ENCODE measurements at places on chromosomes 1 and 21.

DNA sequence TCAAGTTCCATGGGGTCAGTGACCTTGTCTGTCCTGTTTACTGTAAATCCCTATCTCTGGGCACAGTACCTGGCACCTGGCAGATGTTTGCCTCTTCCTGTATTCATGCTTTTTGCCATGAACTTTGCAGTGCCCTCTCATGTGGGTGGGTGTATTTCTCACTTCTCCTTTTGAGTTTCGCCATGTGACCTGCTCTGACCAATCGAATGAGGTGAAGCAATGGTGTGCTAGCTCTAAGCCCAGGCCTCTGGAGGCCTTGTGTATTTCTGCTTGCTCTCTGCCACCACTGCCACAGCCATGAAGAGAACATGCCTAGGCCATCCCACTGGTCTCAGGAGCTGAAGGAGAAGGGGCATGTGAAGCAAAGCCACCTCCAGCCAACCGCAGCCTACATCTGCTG, 185.5 kb upstream of the ZC3H12A start:
- no peak for DNase-seq

- DNase-seq = no peak
Measured at GRCh38 chr1:42369471-42369870, 11.1 kb upstream of the RIMKLA start.

- peak; percentile 38 for DNase-seq
Measured at GRCh38 chr1:27391511-27392095, 819 bp upstream of the GPR3 start.

DNA sequence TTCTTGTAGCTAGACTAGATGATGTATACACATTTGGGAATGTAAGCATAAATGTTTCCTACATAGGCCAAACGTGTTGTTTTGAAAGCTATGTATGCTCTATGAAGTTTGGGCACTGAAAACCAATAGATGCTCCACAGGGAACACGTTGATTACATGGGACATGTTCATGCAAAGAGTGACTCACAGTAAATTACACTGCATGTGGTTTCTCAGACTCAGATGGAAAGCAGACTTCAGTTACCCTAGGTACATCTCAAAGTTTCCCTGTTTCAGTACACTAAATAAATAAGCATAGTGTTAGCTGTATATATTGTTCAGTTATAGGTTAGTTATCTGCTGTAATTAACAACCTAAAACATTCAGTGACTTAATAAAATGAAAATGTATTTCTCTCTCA, 301.9 kb upstream of the RUNX1 start:
- no peak for DNase-seq

GRCh38 chr1:193183019-193183627, 3.3 kb downstream of the B3GALT2 start:
- peak; percentile 84 for DNase-seq

DNA sequence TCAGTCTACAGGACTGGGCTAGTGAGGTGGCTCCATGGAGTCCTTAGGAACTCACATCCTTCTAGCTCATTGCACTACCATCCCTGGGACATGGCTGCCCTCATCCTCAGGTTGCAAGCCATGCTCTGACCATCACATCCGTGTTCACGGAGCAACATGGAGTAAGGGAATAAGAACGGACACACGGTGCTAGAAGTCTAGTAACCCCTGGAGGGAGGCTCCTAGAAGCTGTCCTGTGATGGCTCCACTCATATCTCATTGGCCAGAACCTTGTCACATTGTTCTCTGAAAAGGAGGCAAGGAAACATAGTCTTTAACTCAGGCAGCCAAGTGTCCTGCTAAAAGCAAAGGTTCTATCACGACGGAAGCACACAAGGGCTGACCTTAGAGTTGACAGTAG, 3.9 kb downstream of the MRAP start:
- DNase-seq = no peak

DNA sequence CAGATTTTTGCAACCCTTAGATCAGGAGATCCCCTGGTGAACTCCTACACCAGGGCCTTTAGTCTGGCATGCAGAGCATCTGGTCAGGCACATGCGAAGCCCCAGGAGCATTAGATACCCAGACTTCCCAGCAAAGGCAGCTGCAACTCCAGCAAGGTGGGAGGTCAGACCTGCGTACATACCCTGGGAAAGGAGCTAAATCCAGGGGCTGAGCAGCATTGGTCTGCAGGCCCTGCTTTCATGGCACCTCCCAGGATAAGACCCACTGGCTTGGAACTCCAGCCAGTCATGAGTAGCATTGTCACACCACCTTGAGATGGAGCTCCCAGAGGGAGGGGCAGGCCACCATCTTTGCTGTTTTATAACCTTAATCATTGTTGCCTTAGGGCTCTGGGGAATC, 92.3 kb downstream of the KCNT2 start:
- no peak for DNase-seq

GRCh38 chr1:85553416-85554335, 26.9 kb upstream of the CCN1 start:
- DNase-seq = no peak

GRCh38 chr1:118978914-118979701, 9.0 kb downstream of the TBX15 start:
- DNase-seq = no peak

- no peak for DNase-seq
Measured at GRCh38 chr1:70033266-70033873, 172.0 kb downstream of the LRRC40 start.

DNA sequence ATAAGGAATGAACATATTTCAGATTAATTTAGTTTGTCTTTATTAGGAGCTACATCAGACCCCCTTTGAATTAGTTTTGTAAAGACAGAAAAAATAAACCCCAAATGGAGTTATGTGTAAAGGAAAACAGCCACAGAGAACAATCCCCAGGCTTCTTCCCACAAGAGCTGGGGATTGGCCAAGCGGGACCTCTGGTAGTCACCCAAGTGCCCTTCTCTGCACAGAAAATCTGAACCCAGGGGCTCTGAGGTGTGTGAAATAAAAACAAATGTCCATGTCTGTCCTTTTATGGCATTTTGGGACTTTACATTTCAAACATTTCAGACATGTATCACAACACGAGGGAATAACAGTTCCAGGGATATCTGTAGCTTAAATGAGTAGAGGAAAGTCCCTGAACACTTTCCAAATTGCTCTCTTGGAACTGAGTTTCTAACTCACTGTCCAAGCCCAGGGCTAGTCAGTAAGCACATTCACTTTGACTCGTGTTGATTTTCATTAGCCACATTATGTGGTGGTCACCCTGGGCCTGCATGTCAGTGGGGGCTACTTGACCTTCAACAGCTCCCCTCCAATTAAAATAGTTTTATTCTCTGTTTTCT, 22.5 kb downstream of the DPT start:
- DNase-seq = no peak

DNA sequence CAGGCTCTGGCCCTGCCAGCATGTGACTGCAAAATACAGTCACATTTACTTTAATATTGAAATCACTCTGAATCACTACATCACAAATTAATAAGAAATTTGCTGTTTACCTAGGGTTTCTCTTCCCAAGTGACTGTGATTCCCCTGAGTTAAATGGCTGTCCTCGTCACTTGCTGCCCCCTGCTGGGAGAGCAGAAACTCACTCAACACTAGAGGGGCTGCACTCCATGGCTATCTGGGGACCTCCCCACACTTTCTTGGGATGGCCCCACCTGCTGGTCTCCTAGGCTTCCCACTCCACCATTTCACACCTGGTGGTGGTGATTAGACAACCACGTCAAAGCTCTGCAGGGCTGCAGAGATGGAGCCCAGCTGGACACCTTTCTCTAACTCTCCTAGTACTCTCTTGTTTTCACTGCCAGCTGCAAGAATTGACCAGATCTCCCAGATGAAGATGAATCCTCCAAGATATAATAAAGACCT, 63.4 kb downstream of the CD2 start:
- DNase-seq = no peak

- no peak for DNase-seq
Measured at GRCh38 chr21:45011426-45011825, 63.0 kb upstream of the ADARB1 start.

- no peak for DNase-seq
Measured at GRCh38 chr1:7430691-7431090, 340.4 kb upstream of the VAMP3 start.

- no peak for DNase-seq
Measured at GRCh38 chr1:100552922-100553321, 15.0 kb downstream of the GPR88 start.

- DNase-seq = no peak
Measured at GRCh38 chr1:222623458-222623857, 5.6 kb downstream of the MIA3 start.

GRCh38 chr21:15850645-15851044, 120.9 kb downstream of the USP25 start:
- no peak for DNase-seq

GRCh38 chr1:178684111-178684510, 40.9 kb upstream of the RALGPS2 start:
- no peak for DNase-seq

DNA sequence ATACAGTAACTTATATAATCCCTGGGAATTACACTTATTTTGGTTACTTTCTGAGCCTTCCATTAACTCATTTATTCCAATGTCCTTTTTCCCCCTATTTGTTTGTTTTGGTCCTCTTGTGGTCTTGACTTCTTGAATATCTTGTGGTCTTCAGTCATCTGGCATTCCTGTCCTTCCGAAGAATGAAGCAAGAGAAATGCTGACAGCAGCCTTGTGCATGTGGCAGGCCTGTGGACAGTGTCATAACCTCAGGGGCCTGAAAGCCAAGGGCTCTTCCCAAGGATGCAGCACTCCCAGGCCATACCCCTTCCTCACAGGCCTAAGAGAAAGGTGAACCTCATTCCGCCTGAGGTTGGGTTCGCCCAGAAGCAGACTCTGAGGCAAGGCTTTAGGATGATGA, 470.2 kb downstream of the DISC1 start:
- no peak for DNase-seq

DNA sequence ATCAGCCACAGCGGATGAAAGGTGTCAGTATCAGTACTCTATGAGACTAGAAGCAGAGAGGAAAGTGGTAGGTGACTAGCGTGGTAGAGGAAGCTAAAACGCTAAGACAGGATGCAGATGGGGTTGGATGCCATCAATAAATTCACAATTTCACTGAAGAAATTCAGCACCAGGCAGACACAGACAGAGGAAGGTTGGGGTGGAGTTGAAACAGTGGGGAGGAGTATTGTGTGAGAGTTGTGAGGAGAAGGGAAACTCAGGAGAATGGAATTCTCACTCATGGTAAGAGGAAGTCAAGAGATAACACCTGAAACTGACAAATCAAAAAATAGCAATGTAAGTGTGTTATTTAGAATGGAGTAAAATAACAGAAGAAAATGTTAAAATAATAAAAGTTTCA, 208.5 kb upstream of the DAB1 start:
- DNase-seq = no peak

DNA sequence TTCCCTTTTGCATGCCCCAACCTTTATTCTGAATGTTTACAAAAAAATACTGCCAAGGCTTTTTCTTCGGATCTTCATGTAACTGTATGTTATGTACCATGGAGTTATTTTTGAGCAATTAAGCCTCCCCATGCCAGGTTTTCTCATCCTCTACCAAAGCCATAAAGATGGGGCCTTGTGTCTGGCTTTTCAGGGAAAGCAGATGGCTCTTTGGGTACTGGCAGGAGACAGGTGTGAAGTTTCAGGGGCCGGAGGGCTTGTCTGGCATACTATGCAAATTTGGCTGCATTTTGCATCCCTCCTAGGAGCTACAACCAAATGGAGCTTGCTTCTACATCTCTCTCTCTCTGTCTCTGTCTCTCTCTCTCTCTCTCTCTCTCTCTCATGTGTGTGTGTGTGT, 28.1 kb upstream of the PLXNA2 start:
- no peak for DNase-seq

DNA sequence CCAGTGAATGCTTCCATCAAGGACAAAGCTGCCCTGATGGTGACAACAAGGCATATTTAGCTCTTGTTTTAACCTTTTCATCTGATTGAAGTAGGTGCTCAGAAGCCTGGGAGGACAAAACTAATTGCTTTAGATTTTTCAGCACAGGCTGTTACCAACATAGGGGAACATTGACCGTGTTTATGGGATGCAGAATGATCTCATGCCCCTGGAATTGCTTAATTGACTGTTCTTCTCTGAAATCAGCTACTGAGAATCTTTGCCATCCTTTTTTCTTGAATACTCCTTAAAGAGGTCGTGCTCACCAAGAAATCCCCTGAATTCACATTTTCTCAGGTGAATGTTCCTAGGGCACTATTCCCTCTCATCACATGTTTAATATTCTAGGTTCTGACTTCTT, 95.9 kb upstream of the CCDC190 start:
- DNase-seq = no peak

DNA sequence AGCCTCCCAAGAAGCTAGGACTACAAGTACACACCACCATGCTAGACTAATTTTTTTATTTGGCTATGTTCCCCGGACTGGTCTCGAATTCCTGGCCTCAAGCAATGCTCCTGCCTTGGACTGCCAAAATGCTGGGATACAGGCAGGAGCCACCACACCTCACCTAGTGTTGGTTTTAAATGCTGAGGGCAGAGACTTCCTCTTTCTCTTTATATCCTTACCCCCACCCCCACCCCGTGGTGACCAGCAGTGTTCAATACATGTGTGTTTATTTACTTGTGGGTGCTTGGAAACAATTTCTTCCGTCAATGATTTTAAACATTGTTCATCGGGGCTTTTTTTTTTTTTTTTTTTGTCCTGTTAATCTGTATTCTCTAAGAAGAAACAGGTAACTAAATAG, 158.9 kb downstream of the ZBTB18 start:
- DNase-seq = no peak

GRCh38 chr1:66418021-66418420, 115.9 kb upstream of the SGIP1 start:
- DNase-seq = no peak

Measured in NCI-H510A treated with DMSO at 0.1 percent for 48 hours (cell line).